ENCODE measurements at places on chromosomes 5 and 9.

DNA sequence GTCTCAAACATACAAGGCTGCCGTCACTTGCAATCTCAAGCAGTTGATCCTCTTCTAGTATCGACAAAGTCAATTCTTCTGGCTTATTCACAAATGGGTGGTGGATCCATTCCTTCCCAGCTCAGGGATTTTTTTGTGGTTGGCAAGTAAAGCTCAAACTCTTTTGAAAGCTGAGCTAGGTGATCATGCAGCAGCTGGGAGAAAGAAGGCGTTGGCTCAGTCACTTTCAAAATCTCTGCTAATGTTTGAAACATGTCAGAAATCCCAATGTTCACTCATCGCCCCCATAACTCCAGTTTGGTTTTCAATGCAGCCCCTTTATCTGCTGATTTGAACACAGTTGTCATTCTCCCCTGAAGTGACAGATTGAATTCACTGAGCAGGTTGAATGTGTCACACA, 4.0 kb upstream of the HNRNPA0 start:
- no peak for DNase-seq

DNA sequence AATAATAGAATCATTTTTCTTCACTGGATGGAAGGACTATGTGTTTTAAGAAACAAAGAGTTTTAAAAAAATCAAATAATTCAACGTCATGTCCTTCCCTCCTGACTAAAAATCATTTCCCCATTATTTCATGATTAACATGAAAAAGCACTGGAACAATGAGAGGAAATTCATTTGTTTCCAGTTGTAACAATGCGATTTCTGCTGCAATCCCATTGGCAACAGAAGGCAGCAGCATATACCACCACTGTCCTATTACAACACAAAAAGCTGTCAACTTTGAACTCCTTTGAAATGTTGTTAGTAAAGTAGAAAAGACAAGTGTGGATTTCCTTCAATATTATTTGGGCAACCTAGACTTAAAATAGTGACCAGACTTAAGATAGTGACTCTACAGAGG, 3.1 kb downstream of the C5orf63 start:
- no peak for DNase-seq

GRCh38 chr5:95962475-95962773, 773 bp upstream of the ELL2 start:
- DNase-seq = no peak

DNA sequence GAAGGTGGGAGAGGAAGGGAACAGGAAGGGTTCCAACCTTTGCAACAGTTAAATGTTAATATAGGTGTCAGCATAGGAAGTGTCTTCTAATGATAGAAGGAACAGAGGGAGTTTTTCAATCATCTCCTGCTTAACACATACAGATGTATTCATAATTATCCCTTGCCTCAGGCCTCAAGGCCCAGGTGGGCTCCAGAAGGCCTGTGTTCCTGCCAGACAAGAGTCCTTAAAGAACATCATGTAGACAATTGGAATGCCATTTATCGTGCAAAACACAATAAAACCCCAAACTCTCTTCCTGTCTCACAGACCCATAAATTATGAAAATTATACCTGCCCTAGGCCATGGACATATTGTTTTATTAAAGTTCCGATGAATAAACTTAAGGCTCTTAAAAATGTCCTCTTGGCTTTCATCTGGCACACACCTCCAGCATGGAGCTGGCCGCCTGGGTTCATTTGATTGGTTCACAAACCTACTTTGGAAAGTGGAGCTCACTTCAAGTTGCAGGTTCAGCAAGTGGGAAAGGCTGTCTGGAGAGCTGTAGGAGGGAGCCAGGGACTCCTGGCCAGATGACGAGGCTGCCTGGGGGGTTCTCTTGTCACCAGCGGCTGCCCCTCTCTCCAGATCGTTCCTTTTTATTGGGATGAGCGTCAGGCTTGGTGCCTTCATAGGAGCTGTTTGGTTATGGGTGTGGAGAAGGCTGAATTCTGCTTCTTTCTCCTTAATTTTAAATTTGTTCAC, 17.5 kb downstream of the SPRY4 start:
- no peak for DNase-seq

GRCh38 chr9:121252104-121252851, 15.7 kb upstream of the GSN start:
- no peak for DNase-seq

DNA sequence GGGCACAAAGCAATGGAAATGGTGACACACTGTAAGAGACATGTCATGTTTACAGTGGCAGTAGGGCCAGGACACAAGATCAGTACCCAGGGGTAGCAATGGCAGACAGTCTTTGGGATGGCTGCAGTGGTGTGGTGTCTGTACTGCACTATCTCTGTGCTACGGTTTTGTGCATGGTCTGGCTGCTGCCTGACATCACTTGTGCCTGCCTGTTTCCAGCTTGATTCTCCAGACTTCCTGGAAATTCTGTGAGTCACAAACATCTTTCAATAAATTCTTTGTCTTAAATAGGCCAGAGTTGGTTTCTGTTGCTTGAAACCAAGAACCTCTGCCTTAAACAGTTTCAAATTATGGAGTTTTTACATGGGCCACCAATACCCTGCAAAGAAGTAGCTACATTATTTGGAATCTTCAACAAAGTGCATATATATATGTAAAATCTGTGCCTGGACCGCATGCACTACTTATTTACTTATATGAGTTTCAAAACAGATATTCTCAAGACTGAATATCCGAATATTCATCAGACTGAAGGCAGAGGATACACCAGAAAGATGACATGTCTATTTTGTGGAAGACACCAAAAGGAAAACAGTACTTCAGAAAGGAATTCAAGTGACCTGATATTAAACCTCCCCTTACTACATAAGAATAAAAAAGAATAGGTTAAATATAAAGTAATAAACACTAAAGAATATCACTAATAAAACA, 188.1 kb downstream of the RFX3 start:
- DNase-seq = no peak

All from NCI-H1105 treated with DMSO at 0.1 percent for 48 hours (cell line).